ENCODE measurements at places on chromosomes 5 and 9. TPM values are rescaled to one million over a fixed set of nuclear protein-coding genes. Genes with fewer than 3 reads are reported as not detected.

The THG1L gene
- total RNA-seq: 2.9 TPM

The PPP3R2 gene
- not detected for total RNA-seq

The INSL6 gene
- not detected for total RNA-seq

The MAMDC4 gene
- 2.1 TPM for total RNA-seq

DNA sequence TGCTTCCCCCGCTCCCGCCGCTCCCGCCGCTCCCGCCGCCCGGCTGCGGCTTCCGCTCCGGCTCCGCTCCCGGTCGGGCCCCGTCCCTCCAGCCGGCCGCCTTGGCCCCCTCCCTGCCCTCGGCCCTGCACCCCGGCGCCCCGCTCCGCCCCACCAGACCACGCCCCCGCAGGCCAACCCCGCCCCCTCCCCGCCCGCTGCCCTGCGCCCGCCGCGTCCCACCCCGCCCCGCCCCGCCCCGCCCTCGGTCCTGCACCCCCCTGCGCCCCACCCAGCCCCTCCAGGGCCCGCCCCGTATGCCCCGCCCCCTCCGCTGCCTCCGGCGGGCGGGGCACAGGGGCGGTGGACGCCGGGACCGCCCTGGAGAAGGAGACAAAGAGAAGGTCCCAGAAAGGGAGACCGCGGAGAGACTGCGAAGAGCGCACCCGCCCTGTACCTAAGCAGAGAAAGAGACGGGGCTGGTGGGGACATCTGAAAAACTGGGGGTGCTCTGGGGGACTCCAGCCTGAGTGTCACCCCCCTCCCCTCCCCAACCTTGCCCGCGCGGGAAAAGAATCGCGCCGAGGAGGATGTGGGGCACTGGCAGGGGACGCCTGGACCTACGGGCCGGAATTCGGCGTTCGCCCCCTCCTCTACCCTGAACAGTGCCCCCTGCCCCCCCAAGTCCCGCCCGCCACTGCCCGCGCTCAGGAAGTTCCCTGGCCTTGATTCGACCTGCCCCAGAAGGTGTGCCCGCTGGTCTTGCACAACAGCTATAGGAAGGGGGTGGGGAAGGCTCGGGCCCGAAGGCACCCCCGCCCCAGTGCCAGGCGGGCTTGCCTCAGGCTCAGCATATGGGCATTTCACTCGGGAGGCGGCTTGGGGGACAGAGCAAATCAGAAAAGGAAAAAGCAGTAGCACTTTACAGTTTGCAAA, 42.8 kb upstream of the STXBP1 start:
- peak; percentile 88 for DNase-seq

GRCh38 chr5:150640311-150641005, at the start of gene SYNPO:
Gene SYNPO (plus strand): TSS chr5:150640660. CDS start chr5:150648276, 7,616 bp downstream.
- DNase-seq: peak; percentile 80

- DNase-seq: no peak
These were observed 226.5 kb downstream of the FANCC start for GRCh38 chr9:95090871-95091577.

- DNase-seq: no peak
These were observed 60.7 kb upstream of the NIPBL start for GRCh38 chr5:36815871-36816270.

- no peak for DNase-seq
These were observed 72.6 kb downstream of the ENTREP1 start for GRCh38 chr9:69397384-69398214.

- no peak for DNase-seq
These were observed 159.7 kb downstream of the MUSK start for GRCh38 chr9:110828264-110828663.

- no peak for DNase-seq
These were observed 38.0 kb downstream of the DMGDH start for GRCh38 chr5:79031485-79031867.

GRCh38 chr5:61626639-61627282, 294.7 kb downstream of the ZSWIM6 start:
- DNase-seq: no peak

DNA sequence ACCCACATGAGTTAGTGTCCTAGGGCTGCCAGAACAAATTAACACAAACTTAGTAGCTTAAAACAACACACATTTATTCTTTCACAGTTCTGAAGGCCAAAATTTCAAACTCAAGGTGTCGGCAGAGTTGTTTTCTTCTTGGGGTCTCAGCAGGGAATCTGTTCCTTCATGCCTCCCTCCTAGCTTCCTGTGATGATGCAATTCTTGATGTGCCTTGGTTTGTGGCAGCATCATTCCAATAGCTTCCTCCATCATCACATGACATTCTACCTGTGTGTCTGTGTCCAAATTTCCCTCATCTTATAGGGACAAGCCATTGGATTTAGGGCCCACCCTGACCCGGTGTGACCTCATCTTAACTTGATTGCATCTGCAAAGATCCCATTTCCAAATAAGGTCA, 12.2 kb upstream of the SLC25A48 start:
- DNase-seq: no peak

- peak; percentile 91 for DNase-seq
These were observed 37.7 kb downstream of the PCDHAC2 start for GRCh38 chr5:141003791-141004611.

GRCh38 chr5:168179192-168179593, 112.3 kb upstream of the WWC1 start:
- peak; percentile 51 for DNase-seq

GRCh38 chr5:90201923-90202322, 207.6 kb downstream of the CETN3 start:
- DNase-seq: no peak

- DNase-seq: no peak
These were observed 199.7 kb downstream of the GLIS3 start for GRCh38 chr9:4099976-4100735.

DNA sequence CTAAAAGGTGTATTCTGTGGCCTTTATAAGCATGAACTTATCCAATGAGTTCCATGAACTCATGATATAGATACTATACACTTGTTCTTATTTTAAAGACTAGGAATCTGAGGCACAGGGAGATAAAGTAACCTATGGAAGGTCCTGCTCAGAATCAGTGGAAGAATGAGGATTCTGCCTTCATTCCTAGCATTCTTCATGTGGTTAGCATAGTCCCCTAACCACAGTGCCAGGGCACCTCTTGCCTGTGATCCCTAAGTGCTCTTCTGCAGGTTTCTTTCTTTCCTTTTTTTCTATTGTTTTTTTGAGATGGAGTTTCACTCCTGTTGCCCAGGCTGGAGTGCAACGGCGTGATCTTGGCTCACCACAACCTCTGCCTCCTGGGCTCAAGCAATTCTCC, 174.1 kb downstream of the C9orf152 start:
- DNase-seq: no peak

DNA sequence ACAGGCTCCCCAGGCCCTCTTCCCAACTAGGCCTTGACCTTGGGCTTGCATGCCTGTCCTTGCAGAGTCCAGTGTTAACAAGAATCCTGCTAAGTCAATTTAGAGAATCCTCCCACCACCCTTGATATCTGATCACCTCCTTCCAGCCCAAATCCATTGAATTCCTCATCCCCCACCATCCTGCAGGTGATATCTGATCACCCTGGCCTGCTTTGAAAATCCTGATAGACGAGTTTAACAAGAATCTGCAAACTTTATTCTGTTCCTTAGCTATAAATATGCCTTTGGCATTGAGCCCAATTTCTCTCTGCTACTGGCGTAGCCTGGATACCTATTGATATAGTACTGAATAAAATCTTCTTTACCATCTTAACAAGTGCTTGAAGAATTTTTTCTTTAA, 125.5 kb downstream of the DIRAS2 start:
- no peak for DNase-seq

- no peak for DNase-seq
These were observed 126.6 kb downstream of the BARX1 start for GRCh38 chr9:93828331-93829097.

DNA sequence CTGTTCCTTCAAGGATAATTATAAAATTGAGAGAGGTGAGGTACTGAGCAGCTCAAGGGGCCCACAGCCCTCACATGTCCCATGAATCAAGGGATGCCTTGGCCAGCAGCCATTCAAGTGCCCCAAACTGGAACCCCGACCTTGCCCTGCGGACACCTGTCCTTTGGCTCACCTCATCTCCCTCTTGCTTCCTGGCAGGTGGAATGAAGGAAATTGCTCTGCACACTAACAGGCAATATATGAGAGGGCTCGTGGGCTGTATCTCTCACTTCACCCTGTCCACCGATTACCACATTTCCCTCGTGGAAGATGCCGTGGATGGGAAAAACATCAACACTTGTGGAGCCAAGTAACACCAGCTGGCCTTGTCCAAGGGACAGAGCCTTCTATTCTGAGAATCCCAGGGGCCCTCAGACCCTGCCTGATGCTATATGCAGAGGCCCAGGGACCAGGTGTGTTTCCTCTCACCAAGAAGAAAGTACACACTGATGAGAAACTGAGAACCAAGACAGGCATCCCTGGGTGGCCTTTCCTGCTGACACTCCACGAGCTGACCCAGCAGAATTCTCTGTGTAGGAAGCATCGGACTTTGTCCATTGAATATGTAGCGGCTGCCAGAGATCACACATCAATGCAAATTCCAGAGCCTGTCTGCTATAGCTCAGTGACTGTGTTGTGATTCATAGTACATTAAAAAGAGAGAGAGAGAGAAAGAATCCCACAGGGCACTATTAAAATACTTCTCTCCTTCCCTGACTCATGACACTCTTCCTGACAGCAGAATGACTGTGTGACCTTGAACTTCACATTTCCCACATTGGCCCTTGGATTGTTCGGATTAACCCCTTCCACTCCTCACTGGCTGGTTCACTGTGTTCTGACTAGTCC, 92.6 kb downstream of the LIFR start:
- DNase-seq: no peak

- no peak for DNase-seq
These were observed 484.3 kb downstream of the BNC2 start for GRCh38 chr9:16386007-16386826.

All from upper lobe of left lung (tissue), 6 donors.